ENCODE measurements at places on chromosomes 7 and 10.

- peak; percentile 29 for DNase-seq
Observed at GRCh38 chr7:130369110-130369711, 11.1 kb upstream of the CPA1 start.

DNA sequence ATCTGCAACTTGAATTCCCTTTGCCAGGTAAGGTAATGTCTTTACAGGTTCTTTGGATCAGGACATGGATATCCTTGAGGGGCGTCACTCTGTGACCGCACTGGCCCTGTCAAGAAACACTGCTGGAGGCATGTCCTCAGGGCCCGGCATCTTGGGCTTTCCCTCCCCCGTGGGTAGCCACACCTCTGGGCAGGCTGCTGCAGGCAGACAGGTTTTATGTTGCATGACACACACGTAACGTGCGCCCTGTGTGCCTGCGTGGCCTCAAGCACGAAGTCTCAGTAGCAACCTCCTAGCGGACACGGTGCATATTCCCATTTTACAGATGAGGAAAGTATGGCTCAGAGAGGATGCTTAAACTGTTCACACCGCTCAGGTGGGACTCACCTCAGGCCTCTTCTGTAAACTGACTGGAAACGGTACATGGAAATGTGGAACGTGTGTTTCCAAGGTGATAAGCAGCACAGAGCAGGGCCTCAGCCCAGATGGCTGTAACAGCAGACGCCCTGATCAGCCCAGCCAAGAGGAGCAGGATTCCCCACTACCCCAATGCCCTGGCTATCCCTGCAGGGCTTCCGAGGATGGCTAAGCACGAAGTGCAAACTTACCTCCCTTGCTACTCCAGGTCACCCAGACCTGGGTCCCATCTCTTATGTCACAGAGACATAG lies 553.6 kb downstream of the TCERG1L start:
- DNase-seq = no peak

DNA sequence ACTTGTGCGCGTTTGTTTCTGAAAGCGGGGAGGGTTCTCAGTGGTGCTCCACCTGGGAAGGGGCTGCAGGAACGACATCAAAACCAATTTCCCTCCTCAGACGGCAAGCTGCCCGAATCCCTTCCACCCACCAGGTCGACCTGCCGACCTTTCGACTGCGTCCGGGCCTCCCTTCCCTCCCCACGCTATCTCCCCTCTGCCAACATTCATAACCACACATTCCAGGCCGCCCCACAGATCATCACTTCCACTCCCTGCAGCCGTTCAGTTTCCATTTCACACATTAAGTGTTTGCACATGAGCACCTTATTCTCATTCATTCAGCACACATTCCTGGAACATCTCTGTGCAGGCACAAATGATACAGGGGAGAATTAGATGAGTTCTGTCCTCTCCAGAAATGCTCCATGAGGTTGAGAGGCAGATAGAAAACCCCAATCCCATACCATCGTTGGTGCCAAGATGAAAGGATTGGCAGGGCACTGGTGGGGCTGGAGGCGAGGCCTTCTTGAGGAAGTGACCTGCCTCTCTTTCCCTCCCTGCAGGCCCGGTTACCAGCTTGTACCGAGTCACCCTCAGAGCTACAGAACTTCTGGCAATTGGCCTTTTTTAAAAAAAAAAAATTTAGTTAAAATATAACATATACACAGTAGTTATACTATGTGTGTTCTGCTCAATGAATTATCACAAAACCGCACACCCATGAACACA lies 70.0 kb downstream of the MINDY4 start:
- no peak for DNase-seq

DNA sequence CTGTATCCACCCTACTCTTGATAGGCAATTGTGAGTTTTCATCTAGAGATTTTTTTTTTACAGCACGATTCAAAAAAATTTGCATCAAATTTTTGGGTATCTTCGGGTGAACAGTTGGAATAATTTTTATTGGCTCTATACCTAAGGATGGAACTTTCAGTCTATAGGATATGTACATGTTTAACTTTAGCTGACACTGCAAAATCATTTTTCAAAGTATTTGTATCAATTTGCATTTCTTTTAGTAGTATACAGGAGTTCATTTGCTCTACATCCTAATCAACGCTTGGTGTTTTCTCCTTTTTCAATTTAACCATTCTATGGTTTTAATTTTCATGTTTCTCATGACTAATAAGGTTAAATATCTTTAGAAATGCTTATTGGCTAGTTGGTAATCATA lies 11.7 kb downstream of the MGAM2 start:
- no peak for DNase-seq

- DNase-seq = no peak
Observed at GRCh38 chr10:47363781-47364180, 15.6 kb downstream of the RBP3 start.

GRCh38 chr10:108187408-108188012 lies 1023.0 kb upstream of the SORCS1 start:
- DNase-seq = no peak

DNA sequence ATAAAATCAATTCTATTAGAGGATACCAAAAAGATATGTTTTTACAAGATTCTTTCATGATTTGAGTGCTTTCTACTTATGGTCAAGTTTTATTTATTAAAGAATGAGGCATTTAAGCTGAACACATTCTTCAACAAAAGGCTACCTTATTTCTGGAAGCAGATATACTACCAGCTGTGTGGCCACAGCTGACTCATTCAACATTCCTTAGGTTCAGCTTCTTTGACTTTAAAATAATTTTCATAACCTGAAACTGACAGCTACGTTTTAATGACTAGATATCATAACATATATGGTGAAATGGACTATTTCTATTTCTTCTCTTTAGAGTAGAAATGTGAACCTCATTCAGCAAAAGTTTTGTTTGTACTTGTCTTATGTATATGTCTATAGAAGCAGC lies 414.2 kb upstream of the SEMA3C start:
- no peak for DNase-seq
